Activated T-helper 17 cell treated with anti-CD3 and anti-CD28 coated beads, Interleukin-2, amount 50 U/mL, for 72 hours (primary cell): ENCODE measurements at places on chromosomes 5 and 9.

GRCh38 chr9:80498001-80498555 is 926.3 kb downstream of the TLE4 start:
- no peak for ATAC-seq

- no peak for ATAC-seq
Observed at GRCh38 chr5:127870914-127871313, 167.7 kb downstream of the CCDC192 start.

DNA sequence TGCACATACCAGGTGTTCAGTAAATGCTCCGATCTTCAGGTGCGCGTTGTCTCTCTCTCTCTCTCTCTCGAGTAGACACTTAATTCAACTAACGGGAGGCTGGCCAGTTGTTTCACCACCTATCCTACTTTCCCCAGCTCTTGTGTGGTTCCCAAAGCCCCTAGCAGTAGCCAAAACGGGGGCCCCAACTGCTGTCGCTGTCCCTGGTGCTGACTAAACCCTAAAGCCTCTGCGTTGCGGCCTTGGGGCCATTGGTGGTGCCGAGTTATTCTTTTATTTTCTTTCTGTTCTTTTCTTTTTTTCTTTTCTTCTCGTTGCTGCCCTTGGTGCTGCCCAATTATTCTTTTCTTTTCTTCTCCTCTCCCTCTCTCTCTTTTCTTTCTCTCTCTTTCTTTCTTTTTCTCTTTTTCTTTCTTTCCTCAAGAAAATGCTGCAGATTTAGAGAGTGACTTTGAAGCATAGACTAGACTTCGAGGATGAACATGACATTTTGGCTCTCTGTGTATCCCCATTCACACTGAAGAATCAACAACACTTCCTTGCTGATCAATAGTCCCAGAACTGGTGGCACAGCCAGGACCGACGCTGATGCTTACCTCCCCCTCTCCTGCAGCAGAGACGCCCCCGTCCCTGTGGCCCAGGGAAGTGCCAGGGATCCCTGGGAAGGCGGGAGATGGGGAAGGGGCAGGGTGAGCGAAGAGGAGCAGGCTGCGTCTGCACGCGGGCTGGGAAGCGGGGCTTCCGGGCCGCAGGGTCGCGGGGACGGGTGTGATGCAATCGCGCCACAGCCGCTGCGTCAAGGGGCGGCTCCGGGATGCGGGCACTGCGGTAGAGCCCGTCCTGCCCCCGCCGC is at the start of gene FBLL1:
FBLL1 (plus strand) TSS at position 785 of the 853 bp plus-strand sequence. CDS start 200 bp downstream, outside the sequence.
- ATAC-seq, result no peak

GRCh38 chr5:160635046-160635445 is 213.4 kb downstream of the PTTG1 start:
- ATAC-seq, result no peak

DNA sequence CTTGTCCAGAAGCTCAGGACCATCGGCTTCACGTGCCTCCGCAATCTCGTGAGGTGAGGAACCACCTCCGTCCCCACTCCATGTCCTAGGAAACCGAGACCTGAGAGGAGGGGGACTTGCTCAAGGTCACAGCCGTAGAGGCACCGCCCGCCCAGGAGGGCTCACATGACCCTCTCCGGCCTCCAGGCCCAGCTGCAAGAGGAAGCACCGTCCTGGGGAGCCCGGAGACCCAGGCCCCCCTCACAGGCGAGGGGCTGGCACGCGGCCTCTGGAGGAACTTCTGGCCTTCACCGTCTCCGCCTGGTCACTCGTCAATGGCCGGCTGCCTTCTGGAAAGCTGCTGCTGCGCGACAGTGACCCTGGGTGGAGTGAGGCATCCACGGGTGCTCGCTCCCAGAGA is 24.2 kb downstream of the FAM78A start:
- ATAC-seq, result no peak

GRCh38 chr9:16794871-16795639 is 75.4 kb downstream of the BNC2 start:
- no peak for ATAC-seq

GRCh38 chr5:52181403-52181802 is 606.3 kb upstream of the ITGA1 start:
- ATAC-seq, result no peak

- peak; percentile 61 for ATAC-seq
Observed at GRCh38 chr5:139636207-139636792, 11.8 kb upstream of the CXXC5 start.
